ENCODE measurements at places on chromosomes 7 and 10.

- no peak for DNase-seq
Measured at GRCh38 chr10:31656851-31657433, 271.7 kb downstream of the ARHGAP12 start.

DNA sequence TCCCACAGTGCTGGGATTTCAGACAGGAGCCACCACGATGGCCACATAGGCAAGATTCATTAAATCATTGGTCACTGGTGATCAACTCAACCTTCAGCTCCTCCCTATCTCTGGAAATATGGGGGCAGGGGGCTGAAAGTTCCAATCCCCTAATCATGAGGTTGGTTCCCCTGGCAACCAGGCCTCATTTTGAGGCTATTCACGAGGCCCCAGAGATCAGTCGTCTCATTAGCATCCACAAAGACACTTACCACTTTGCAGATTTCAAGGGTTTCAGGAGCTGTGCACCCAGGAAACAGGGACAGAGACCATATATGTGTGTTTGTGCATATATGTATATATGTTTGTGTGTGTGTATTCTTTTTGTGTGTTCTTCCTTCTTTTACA lies 7.7 kb upstream of the GUSB start:
- no peak for DNase-seq

DNA sequence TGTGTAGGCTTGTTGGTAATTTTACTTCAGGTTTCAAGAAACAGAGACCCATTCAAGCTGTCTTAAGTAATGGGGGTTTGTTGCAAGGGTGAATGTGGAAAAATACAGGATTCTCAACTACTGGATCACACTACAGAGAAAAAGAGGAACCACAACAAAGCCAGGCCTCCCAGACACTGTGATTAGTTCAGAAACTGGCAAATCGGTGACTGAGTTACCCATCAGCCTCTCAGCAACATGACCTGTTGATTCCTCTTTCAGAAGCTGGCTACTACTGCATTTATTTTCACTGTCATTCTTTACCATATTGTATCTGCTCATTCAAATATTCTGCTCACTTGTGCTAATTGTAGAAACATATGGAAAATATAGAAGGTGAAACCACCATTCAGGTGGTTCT lies 16.0 kb downstream of the CCDC71L start:
- DNase-seq = no peak

DNA sequence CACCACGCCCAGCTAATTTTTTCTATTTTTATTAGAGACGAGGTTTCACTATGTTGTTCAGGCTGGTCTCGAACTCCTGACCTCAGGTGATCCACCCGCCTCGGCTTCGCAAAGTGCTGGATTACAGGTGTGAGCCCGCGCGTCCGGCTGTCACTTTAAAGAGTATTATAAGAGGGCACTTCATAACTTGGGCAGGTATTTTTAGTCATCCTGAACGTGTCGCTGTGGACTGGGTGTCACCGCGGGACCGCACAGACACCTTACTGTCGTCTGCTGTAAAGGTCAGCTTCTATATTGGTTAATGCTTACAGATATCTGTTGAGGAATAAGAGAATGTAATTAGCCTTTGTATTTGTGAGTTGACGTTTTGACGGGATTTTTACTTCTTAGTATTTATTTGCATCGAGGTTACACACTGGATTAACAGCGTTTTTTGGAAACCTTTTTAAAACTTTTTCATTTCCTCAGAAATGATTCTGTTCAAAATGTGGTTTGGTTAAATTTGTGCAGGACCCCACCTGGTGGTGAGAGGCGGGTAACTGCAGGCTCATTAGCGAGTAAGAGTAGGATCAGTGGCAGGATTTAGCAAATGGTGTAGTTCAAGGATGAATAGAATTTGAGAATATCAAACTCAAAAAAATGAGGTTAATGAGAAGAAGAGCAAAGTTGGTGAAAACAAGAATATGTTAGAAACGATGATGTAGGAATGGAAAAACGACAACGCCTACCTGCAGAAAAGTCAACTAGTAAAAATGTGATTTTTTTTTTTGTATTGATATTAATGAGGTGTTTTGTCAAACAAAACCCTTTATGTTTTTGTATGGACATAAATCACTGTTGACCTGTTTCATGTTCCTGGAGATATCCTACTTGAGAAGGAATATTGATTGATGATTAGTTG lies 3.2 kb downstream of the DNAJB6 start:
- no peak for DNase-seq

DNA sequence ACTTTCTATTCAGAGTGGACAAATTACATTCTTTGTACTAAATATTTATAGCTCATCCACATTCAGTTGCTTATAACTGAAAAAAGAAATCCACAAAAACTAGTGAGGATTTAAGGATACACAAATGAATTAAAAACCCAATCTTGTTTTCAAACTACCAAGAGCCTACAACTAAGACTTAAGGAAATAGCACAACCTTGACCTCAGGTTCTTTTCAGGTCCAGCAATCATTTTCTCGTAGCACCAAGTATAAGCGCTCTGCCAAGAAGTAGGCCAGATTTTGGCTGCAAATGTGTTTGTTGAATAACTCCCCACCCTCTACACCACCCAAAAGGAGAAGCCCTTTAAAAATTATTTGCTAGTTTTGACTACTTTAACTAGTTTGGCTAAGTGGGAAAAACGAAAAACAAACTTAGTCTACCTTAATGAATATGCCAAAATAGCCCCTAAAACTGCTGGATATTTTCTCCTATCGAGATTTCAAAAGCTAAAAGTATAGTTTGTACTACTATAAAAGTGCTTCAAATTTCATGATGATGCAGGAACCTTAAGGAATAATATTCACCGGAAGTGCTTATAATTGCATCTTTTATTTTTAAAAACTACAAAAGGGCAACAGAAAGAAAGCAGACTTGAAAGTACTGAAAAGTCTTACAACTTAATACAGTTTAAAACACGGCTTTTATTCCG lies 2.7 kb upstream of the KMT2E start:
- DNase-seq = no peak

GRCh38 chr10:60048091-60048501 lies 141.7 kb upstream of the CCDC6 start:
- DNase-seq = no peak

DNA sequence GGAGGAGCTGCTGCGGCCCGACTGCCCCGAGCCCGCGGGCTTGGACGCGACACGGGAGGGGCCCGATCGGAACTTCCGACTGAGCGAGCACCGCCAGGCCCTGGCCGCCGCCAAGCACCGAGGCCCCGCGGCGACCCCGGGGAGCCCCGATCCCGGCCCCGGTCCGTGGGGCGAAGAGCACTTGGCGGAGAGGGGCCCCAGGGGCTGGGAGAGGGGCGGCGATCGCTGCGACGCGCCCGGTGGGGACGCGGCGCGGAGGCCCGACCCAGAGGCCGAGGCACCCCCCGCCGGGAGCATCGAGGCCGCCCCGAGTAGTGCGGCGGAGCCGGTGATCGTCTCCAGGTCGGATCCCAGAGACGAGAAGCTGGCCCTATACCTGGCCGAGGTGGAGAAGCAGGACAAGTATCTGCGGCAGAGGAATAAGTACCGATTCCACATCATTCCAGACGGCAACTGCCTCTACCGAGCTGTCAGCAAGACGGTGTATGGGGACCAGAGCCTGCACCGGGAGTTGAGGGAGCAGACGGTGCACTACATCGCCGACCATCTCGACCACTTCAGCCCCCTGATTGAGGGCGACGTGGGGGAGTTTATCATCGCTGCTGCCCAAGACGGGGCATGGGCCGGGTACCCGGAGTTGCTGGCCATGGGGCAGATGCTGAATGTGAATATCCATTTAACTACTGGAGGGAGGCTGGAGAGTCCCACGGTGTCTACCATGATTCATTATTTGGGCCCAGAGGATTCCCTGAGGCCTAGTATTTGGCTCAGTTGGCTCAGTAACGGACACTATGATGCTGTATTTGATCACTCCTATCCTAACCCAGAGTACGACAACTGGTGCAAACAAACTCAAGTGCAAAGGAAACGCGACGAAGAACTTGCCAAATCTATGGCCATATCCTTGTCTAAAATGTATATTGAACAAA lies 1.4 kb downstream of the OTUD1 start:
- DNase-seq = peak; percentile 20

GRCh38 chr7:107958764-107959526 lies 44.0 kb downstream of the LAMB1 start:
- no peak for DNase-seq

GRCh38 chr7:148838905-148839304 lies 45.2 kb downstream of the EZH2 start:
- DNase-seq = no peak

DNA sequence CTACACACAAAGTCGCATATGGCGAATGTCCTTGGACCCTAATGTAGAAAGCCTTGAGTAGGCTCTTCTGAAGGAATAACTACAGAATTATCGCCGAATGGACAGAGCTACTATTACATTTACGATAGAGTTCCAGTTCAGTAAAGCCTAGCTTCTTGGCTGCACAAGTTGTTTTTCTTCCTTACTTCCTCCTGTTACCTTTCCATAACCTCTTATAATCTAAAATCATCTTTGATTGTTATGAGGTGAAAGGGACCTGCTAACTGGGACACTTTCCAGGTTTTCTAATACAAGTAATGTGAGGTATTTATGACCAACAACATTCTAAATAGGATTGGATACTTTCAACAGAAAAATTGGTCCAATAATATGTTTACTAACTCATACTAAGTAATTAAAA lies 31.2 kb downstream of the MACC1 start:
- DNase-seq = no peak

GRCh38 chr7:52669031-52669430 lies 366.4 kb upstream of the POM121L12 start:
- DNase-seq = no peak

Data from mesothelial cell of epicardium (in vitro differentiated cells).